ENCODE measurements at places on chromosomes 2 and 18.

GRCh38 chr18:68034296-68034695, 517.8 kb upstream of the DSEL start:
- DNase-seq = no peak

DNA sequence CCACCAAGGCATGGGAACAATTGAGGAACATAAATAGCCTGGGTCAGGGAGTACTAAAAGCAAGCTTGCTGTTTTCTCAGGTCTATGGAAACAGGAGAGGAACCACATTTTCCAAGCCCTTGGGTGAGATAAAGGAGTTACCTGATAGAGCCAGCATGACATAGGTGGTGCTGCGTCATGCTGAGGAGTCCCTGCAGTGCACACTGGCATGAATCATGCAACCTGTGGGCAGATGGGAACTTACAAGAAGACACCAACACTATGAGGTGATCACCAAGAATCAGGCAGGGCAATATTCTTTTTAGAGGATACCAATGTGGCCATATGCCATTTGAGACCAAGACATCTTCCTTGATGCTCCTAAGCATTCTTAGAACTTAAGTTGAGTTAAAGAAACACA, 531.8 kb downstream of the ZEB2 start:
- no peak for DNase-seq

- no peak for DNase-seq
Observed at GRCh38 chr2:233468741-233469110, 97.9 kb downstream of the USP40 start.

DNA sequence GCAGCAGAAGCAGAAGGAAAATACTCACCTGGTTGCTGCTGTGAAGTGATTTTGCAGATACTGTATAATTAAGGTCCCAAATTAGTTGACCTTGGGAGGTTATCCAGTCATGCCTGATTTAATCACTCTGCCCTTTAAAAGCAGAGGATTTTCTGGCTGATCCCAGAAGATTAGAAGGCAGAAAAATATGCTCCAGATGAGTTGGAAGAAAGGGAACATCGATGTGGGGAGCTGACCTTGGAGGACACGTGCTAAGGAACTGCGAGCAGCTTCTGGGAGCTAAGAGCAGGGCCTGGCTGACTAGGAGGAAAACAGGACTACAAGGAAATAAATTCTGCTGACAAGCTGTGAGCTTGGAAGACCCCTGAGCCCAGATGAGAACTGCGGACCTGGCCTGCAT, 13.3 kb upstream of the DYM start:
- DNase-seq = no peak

GRCh38 chr18:25282282-25282681, 69.7 kb downstream of the ZNF521 start:
- no peak for DNase-seq

DNA sequence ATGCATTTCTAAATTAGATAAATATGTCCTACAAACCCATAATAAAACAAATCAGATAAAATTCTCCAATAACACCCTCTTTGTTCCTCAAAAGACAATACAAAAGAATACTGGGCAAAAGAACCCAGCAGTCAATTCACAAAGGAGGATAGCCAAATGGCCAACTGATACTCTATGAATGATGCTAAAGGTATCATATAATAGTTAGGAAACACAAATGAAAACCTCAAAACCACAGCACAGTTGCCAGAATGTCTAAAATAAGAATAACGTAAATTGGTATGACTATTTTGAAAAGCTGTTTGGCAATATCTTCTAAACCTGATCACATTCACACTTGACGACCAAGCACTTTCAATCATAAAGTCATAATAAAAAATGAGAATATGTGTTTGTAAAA, 315.4 kb downstream of the CDH7 start:
- DNase-seq = no peak

- DNase-seq = no peak
Observed at GRCh38 chr2:239166201-239166834, 234.5 kb downstream of the HDAC4 start.

GRCh38 chr18:31356025-31356424, 20.6 kb upstream of the DSG4 start:
- no peak for DNase-seq

DNA sequence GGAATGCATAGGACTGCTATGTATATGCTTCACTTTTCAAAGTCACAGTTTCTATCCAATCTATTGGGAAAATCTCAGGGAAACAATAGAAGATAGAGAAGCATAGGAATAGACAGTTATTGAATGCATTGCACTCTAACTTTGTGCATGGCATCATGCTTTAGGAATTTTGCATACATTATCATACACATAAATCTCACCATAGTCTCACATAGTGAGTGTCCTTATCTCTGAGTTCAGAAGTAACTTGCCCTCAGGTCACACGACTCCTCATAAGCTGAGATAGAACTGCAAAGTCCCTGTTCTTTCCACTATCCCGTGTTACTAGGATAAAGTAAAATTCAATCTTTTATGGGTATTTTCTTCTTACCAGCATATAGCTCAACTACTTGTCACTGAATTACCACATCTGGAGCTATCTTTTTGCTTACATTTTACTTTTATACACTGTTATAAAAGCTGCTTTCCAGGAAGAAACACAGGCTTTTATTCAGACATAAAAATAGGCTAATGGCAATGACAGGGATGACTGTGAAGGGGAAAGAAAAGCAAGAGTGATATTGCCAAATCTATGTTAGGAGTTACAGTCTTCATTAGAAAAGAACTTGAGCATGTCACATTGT, 666.9 kb downstream of the XIRP2 start:
- no peak for DNase-seq

- no peak for DNase-seq
Observed at GRCh38 chr2:65357095-65357958, 75.1 kb downstream of the SPRED2 start.

All from stimulated activated CD8-positive, alpha-beta memory T cell treated with anti-CD3 and anti-CD28 coated beads, Interleukin-12 subunit alpha, Interleukin-12 subunit beta, amount 100 ng/mL, for 1 hour (primary cell).